ENCODE measurements at places on chromosomes 12 and 14.

GRCh38 chr12:905261-906031, 44.0 kb downstream of the RAD52 start:
- no peak for DNase-seq

DNA sequence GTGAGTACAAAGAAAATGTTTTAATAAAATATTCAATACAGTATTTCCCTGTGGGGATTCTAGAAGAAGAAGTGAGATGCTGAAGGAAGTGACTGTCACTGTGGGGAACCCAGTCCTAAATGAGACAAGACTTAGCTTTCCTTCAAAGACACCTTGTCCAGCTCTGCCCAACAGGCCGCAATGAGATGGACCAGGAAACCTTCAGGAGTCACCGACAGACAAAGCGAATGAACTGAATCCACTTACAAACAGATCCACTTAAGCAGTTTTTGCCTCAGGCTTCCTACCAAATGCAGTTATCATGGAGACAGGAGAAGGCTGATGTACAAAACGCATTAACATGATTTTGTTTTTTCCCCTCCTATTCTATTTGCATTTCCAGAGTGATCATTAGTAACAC, 9.6 kb downstream of the KCNJ8 start:
- DNase-seq: no peak

DNA sequence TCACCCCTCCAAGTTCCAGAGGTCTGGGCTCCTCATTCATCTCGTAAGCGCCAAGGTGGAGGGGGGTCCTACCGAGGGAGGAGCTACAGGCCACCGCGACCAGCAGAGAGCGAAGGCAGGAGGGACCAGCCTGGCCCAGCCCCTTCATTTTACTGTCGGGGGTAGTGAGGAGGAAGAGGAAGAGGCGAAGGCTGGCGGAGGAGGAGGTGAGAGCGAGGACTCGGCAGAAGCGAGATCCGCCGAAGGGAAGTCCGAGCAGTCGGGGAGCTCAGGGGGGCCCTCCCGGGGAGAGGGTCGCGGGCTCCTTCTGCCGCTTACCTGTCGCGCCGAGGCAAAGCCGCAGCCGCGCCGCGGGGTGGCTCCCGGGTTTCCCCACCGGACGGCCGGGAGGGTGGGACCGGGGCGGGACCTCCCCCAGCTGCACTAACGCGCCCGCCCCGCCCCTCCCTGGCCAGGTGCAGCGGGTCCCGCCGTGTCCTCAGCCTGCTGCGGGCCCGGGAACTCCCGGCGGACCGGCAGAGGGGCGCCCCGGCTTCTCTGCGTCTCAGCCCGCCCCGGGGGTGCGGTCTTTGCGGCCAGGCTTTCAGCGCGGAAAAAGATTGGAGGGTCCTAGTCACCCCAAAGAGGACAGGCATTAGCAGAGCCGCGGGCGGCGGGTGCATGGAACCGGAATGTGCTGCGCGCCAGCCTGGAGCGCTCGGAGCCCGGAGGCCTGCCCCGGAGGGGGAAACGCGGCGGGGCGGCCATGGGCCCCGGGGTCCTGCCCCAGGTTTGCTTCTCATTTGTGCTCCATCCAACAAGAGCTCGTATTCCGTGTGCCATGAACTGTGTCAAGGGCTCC, at the start of gene GALNT6:
TSS of gene GALNT6 (minus strand) at position 124 of the 841 bp plus-strand sequence. CDS start 11,625 bp downstream, outside the sequence.
- DNase-seq: peak; percentile 21

DNA sequence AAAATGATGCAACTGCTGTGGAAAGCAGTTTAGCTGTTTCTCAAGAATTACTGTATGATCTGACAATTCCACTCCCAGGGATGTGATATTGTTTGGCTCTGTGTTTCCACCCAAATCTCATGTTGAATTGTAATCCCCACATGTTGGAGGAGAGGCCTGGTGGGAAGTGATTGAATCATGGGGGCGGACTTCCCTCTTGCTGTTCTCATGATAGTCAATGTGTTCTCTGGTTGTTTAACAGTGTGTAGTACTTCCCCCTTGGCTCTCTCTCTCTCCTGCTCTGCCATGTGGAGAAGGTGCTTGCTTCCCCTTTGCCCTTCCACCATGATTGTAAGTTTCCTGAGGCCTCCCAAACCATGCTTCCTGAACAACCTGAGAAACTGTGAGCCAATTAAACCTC, 93.4 kb upstream of the CPM start:
- DNase-seq: no peak

DNA sequence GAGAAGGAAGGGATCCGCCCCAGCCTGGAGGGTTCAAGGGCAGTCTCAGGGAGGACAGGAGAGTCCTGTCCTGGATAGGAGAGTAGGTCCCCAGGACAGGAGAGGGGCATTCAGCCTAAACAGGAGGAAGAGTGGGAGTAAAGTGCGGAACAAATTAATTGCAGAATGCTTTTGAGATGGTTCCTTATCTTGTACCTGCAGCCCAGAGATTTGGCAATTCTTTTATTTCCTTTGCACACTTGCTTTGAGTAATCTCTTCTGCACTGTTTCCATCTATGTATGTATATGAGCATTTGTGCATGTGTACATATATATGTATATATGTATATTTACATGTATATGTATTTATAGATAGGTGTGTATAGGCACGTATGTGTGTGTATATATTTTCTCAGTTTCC, 22.7 kb downstream of the PLEK2 start:
- no peak for DNase-seq

DNA sequence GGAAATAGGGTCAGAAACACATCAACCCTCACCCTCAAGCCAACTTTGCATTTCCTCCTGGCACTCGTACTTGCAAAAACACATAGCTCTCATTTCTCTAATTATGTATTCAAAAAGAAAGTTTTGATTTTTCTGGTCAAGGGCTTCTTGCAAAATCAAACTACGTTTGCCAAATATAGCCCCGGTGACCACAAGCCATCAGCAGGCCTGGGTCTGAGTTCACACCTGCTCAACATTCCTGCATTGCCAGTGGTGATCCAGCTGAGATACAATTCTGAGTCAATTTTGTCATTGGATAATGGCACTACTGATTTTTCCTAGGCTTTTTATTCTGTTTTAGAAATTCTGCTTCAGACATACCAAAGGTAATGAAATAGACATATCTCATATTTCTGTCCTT, 10.7 kb upstream of the BHLHE41 start:
- DNase-seq: no peak

GRCh38 chr12:68305278-68305677, 26.9 kb downstream of the MDM1 start:
- DNase-seq: no peak

GRCh38 chr14:75077794-75078193, 8.4 kb downstream of the ZC2HC1C start:
- no peak for DNase-seq

DNA sequence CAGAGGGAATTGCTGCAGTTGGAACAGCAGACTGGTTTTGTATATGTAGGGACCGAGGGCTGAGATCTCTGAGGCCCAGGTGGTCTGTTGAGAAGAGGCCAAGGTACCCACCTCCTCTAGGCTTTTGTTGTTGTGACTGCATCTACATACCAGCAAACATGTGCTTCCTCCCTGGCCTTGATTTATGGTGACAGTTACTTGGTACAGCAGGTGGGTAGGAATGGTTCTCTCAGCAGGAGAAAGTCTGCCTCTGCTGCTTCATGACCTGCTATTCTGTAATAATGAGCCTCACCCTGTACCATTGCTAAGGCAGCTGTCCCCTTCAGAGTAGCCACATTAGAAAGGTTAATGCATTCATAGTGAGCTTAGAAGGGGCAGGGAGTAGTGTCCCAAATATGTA, 196.7 kb upstream of the PELI2 start:
- no peak for DNase-seq

- no peak for DNase-seq
These were observed 43.0 kb downstream of the BORCS5 start for GRCh38 chr12:12399776-12400305.

DNA sequence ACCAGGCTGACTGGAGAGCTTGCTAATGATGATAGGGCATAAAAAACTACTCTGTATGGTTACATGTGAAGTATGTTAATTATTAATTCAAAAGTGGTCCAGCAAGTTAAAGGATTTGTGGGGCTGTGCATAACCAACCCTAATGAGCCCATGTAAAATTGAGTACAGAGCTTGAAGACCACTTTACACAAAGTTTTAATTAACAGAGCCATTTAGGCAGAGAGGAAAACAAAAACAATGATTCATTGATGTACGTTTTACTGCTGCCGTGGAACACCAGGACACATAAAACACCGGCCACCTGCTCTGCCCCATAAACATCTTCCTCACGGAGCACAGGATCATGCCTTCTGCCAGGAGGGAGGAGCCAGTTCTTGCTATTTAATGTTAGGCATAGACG, 83.5 kb downstream of the RIMBP2 start:
- no peak for DNase-seq

- no peak for DNase-seq
These were observed 32.9 kb downstream of the TXNRD1 start for GRCh38 chr12:104248444-104248843.

- DNase-seq: no peak
These were observed 146.0 kb upstream of the C14orf180 start for GRCh38 chr14:104433401-104434213.

DNA sequence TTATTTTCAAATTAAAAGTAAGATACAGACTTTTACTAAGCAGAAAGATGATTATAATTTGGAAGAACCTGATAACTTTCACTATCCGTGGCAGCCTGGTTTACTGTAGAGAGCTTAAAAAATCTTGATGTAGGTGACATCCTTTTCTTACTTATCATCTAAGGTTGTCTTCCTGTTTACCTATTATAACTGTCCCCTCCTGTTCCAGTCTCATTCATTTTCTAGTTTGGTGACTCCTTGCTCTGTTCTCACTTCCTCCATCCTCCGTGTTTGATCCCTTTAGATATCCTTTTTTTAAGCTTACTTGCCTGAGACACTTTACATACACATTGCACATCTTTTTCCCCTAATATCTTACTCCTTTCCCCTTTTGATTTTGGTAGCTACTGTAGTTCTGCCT, 27.5 kb downstream of the CCDC91 start:
- no peak for DNase-seq

DNA sequence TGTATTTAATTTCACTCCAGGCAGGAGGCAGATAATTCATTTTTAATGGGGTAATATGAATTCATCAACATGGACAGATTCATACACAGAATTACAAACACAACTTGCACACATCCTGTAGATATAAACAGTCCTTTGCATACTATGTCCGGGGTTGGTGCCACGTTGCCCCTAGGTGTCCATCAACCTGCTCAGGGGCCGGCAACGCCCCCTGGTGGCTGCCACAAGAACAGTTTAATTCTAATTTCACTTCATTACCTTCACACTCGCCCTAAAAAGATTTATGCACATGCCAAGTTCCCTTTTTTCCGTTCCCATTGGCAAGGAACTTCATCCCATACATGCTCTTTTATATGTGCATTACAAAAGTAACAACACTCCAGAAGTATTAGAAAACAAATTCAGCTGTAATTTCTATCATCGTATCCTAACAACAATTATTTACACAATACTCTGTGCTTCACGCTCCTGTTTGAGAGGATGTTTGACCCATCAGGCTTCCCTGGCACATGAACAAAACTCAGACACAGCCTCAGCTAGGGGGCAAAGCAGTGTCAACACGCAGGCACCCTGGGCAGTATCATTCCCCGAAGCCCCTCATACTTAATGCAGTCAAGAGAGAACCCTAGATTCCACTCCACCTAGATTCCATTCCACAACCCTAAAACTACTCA, 15.5 kb downstream of the MANSC1 start:
- peak; percentile 32 for DNase-seq

DNA sequence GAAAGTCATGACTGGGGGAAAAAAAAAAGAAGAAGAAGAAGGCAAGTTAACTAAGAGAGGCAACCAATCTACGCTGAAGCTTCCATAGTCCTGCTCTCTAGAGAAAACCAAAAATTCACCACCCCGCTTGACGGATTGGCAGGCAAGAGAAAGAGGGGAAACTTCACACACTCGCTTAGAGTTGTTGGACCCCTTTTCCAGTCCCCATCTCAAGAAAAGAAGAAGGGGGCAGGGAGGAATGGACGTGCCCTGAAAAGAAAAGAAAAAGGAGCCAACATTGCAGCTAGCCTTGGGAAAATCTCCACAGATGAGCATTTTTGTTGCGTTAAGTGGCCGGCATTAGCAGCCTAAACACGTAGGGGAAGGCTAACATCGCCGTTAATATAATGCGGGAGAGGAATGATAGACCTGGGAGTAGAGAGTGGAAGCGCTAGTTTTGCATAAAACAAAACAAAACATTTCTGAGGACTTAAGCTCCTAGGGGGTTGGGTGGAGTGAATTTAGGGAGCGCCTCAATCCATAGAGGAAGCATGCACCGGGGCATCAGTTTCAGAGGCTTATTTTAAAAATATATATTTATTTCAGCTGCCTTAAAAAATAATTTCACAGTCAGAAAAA, 11.3 kb upstream of the FOXG1 start:
- DNase-seq: no peak

- peak; percentile 58 for DNase-seq
These were observed 258.6 kb upstream of the TMEM132C start for GRCh38 chr12:128008341-128008740.

- DNase-seq: no peak
These were observed 85.8 kb downstream of the EXOC5 start for GRCh38 chr14:57182760-57183503.

GRCh38 chr14:96217376-96217913, 12.8 kb downstream of the BDKRB2 start:
- no peak for DNase-seq

DNA sequence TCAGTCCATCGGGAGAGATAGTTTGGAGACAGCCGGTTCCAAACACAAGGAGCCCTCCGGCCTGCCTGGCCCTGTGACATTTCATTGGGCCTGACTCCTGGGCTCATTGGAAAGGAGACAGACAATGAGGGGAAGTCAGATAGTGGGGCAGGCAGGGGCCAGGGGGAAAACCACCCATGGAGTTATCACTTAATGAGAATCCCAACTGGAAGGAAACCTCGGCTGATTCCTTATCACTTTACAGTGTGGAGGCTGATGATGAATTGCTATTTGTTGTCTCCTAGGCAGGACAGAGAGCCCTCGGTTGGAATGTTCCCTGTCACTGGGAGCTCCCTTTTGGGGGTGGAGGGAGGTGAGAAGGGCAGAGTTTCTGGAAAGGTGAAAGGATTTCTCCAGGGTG, 44.4 kb downstream of the TBX5 start:
- no peak for DNase-seq

GRCh38 chr12:57438400-57438799, 3.8 kb downstream of the INHBC start:
- no peak for DNase-seq

GRCh38 chr12:54416687-54417603, 2.1 kb downstream of the ITGA5 start:
- no peak for DNase-seq

- no peak for DNase-seq
These were observed 107.7 kb upstream of the BCAT1 start for GRCh38 chr12:25056486-25057130.

GRCh38 chr14:101595349-101595748, 34.1 kb downstream of the DIO3 start:
- no peak for DNase-seq

- DNase-seq: no peak
These were observed 13.5 kb downstream of the BMP4 start for GRCh38 chr14:53942970-53943750.

Data from A172 (cell line).